ENCODE measurements at places on chromosomes 1 and 21.

GRCh38 chr1:119374208-119374874 is 5.8 kb downstream of the HAO2 start:
- DNase-seq = no peak

GRCh38 chr1:35201631-35202030 is 8.7 kb upstream of the SFPQ start:
- no peak for DNase-seq

GRCh38 chr21:36716836-36717235 is 17.9 kb downstream of the SIM2 start:
- no peak for DNase-seq

GRCh38 chr1:170168265-170168664 is 22.5 kb downstream of the NTMT2 start:
- no peak for DNase-seq

DNA sequence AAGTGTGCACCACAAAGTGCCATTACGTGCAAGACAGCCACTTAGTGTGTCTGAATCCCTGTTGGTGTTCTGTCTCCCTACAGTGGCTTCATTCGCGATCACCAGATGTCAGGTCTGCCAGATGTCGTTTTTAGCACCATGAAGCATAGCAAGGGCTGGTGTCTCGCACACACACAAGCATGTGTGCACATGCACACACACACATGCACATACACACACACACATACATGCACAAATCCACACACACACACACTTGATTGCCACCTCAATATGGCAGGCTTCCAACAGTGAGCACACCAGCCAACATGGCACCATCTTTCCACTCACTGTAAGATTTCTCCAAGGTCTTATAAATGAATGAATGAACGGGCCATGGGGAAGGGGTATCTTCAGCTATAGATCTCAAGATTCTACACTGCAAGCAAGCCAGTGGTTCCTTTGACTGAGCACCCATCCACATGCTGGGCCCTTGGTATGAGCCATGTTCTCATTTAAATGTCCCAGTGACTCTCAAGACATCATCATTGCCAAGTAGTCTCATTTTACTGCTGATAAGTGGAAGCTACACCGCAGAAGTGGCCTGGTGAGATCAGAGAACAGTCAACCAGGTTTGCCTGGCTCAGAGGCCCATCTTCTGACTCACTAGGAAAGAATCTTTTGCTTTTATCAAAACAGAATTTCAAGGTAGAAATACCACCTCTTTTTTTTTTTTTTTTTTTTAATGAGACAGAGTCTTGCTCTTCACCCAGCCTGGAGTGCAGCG is 84.9 kb downstream of the SIM2 start:
- no peak for DNase-seq

DNA sequence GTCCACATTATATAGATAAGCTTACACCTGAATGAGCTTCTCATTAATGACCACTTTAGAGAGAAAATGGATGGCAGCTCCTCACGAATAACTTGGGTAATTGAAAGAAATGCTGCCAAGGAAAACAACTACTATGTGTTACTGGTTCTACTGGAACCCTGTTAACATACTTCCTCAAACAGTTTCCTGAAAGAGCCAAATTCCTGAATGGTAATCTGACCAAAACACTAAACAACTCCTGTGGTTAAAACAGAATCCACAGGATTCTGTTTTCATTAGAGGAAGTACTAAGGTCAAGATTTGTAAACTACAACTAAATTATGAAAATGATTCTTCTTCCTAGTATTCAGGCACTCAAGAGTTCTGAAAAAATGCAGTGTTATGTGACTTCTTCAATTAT is 107.2 kb downstream of the DNM3 start:
- DNase-seq = peak; percentile 46

All from hematopoietic multipotent progenitor cell (in vitro differentiated cells).